NCI-H774 (cell line): ENCODE measurements at places on chromosomes 1 and 21.

DNA sequence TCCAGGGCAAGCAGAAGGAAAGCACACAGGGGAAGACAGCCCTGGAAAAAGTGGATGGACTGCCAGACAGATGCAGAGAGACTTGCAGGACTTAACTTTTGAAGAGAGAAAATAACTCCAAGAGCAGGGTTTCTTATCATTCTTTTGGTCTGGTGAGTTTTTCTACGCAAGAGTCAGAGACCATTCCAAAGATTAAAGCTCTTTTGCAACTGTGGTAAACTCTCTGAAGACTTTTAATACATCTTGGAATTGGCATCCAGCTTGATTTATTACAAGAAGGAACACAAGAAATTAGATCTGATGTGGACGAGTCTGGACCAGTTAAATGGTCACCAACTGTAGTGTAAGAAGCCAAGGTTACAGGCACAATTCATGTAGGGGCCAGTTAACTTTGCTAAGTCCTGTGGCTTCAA is 153.4 kb downstream of the SIPA1L2 start:
- DNase-seq: no peak

DNA sequence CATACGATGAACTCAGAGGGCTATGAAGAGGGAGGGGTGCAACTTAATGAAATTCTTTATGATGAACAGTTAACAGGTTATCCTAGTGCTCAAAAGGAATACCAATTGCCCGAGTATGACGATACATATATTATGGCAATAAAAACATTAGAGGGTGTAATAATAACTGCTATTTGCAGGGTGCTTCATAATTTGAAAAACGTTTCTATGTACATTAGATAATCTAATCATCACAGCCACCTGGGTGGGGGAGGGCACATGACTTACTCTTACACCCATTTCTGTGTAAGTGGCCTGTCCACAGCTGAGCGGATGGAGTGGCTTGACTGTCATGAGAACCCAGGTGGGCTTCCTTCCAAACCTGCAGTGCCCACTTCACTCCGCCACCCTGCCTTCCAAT is 46.3 kb downstream of the TIAM1 start:
- no peak for DNase-seq

GRCh38 chr21:46179708-46180078 is 4.6 kb downstream of the SPATC1L start:
- no peak for DNase-seq

DNA sequence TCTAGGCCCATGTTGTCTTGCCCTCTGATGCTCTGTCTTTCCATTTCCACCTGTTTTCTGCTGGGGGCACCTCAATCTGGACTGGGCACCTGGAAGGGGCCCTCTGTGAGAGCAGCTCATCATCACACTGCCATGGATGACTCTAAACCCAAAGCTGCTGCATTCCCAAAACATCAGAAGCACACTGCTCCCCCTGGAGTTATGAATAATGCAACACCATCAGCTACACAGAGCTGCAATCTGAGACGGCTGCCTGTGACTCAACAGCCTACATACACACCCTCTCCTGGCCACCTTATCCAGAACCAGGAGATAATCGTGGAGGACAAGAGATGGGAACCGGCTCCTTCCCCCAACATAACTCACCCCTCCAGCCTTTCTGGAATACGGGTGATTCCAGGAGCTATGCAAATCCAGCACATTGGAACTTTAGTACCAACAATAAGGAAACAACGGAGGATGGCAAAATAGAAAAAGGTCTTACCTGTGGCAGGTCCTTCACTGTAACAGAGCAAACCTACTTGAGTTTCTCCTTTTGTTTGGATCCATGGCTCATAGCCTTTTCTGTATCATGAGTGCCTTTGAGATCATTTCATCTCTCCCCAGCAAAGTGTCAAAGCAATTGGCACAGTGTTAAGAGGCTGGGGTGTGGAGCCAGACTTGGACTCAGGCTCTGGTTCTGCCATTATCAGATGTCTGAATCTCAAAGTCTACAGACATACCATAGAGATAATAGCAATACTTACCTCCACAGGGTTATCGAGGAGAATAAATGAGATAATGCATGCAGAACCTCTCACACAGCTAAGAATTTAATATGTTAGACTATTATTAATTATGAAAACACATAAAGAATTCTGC is 29.3 kb downstream of the AK2 start:
- no peak for DNase-seq

- DNase-seq: no peak
Observed at GRCh38 chr1:24803220-24803619, 58.0 kb downstream of the CLIC4 start.

- DNase-seq: no peak
Observed at GRCh38 chr1:38183096-38183495, 136.5 kb upstream of the POU3F1 start.

DNA sequence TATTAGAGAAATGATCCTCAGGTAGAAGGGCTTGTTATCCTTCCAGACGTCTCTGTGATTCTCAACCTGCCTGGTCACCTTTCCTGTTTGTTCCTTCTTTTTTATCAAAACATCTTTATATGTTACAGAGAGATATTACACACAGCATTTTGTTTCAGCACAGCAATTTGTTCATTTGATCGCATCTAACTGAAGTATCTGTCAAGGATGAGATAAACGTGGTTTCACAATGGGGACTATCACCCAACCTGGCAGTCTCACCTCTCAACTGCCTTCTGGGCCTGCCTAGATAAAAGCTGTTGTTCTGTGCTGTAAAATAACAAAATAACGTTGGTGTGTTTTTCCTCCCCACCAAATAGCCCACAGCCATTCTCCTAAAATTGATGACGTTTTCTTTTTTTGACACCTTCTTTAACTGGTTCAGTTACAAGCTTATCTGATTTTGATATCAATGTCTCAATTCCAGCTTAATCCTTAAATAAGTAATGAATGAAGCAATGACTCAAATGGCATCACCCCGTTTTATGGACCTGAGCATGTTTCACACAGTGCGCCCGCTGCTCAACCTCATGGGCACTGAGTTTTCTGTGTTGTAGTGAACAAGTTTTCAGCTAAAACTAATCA is 367.9 kb upstream of the RUNX1 start:
- DNase-seq: no peak

- DNase-seq: no peak
Observed at GRCh38 chr1:5348732-5349465, 643.3 kb downstream of the NPHP4 start.

GRCh38 chr1:75582725-75583261 is 28.1 kb downstream of the SLC44A5 start:
- DNase-seq: no peak

DNA sequence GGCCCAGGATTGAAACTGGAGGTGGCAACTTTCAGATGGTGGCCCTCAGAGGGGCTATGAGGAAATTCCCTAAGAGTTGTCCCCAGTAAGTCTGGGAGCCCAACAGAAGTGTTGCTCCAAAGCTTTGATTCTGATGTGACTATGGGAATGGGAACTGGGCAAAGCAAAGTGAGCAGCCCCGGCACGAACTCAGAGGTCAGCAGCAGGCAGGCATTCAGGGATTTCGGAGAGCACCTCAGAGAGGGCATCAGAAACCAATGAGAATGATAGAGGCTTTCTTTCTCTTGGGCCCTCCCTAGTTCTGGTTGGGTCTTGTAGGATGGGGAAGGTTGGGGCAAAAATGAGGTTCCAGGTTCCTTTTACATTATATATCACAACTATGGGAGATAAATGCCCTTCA is 121.2 kb upstream of the HMGB4 start:
- DNase-seq: no peak

DNA sequence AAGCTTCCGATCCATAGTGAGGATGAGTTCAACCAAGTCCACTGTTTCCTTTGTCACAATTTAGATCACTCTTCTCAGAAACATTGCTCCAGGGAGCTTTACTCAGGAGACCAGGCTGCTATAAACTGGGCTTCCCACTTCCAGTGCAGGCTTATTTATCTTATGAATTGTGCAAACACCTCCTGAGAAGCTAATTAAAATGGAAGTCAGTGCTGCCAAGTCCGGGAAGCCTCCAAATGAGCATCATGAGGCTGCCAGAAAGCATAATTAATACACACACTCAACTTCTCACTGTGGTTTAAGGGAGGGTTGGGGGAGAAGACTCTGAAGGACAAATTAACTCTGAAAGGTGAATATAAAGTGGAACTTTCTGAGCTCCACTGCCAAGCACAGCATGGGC is 145.0 kb upstream of the SGIP1 start:
- no peak for DNase-seq

GRCh38 chr1:160741612-160742348 is 2.7 kb downstream of the SLAMF7 start:
- no peak for DNase-seq

GRCh38 chr21:34112316-34113033 is 39.1 kb downstream of the MRPS6 start:
- DNase-seq: no peak
